ENCODE measurements at places on chromosomes 7 and 10.

GRCh38 chr10:112614072-112614471, 167.1 kb downstream of the VTI1A start:
- DNase-seq: no peak

DNA sequence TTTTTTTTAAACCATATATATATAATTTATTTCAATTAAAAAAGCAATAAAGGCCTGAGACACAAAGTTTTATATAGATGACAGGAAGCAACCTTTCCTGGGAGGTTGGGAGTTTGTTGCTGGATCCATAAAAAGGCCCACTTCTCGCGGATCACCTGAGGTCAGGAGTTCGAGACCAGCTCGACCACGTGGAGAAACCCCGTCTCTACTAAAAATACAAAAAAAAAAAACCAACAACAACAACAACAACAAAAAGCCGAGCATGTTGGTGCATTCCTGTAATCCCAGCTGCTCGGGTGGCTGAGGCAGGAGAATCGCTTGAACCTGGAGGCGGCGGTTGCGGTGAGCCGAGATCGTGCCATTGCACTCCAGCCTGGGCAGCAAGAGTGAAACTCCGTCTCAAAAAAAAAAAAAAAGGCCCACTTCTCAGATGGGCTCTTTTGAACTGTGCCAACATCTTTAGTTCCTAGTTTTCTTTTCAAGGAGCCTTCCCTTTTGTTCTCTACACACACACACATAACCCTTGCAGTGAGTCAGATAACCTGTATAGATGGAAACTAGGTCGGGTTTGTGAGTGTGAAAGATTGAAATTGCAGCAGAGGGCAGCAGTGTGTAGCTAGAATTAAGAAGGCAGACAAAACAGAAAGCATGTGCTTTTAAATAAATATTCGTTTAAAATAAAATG, 1.2 kb upstream of the SMNDC1 start:
- peak; percentile 58 for DNase-seq

DNA sequence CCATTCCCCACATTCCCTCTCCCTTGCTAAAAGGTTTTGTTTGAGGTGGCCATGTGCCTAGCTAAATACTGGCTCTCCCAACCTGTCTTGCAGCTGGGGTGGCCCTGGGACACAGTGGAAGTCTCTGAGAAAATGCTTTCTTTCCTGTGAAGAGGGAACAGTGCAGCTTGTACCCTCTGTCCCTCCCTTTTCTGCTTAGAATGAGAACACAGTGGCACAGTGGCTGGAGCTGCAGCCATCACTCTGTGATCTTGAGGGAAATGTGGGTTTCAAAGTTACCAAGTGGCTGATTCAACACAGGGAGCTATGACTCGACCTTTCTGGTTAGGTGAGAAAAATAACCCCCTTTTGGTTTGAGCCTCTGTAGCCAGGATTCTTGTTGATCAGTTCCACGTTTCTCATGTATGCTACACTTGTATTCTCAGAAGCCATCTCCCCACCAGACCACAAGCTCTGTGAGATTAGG, 62.7 kb upstream of the CARD11 start:
- DNase-seq: no peak

DNA sequence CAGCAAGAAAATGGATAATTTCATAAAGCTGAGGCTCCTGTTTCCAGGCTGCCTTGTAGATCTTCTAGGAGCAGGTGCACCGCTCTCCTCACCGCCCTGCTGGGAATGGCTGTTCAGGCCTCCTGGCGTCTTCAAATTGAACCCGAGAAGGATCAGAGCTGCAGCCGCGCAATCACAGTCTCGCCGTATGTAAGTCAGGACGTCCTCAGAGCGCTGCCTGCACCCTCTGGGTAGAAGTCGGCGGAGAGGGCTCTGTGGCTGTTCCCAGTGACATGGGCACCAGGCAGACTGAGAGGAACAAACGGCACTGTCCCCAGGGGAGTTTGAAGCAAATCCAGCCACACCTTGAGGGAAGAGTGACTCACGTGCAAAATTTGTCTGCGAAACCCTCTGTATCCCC, 476.9 kb downstream of the TCERG1L start:
- DNase-seq: no peak

- DNase-seq: no peak
Measured at GRCh38 chr10:74058658-74059057, 60.7 kb downstream of the VCL start.
